ENCODE measurements at places on chromosomes 6 and 20.

DNA sequence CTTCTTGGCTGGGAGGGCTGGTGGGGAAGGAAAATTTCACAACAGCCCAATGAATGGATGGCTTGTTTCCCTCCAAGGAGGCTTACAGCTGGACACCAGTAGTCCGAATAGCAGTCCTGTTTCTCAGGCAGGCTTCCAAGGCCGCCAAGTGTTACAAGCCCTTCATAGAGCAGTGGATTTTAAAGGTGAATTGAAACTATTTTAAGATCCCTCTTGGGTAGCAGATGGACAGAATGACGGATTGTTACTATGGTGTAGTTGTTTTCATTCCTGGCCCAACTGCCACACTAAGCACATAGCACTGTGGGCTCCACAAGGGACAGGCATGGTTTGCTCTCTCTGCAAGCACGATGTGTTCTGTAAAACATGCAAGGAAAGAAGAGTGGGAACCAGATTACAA is 203.3 kb upstream of the TAB2 start:
- DNase-seq: no peak

DNA sequence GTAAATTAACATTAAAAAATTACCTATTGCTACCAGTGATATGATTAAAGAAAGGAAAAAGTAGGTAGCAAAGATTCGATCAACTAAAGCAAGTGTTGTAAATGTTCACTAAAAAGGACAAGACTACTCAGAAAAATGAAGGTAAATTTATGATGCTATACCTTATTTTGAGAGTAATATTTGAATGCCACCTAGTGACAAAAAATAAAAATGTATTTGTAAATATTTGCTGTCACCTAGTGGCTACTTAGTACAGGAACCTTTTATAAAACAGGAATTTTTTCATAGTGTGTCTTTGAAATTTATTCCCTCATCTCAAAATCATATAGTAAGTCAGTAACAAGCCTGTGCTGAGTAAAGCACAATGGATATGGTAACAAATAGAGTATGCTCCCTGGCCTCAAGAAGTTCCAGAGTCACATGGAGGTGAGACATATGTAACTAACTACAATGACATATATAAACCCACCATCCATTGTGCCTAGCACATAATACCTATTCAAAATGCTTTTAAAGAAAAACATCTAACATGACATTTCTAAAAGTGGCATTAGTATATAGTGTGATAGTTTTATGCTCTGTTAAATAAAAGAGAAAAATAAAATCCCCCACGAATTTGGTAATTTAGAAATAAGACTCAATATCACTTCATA is 193.1 kb upstream of the SIM1 start:
- DNase-seq: no peak

DNA sequence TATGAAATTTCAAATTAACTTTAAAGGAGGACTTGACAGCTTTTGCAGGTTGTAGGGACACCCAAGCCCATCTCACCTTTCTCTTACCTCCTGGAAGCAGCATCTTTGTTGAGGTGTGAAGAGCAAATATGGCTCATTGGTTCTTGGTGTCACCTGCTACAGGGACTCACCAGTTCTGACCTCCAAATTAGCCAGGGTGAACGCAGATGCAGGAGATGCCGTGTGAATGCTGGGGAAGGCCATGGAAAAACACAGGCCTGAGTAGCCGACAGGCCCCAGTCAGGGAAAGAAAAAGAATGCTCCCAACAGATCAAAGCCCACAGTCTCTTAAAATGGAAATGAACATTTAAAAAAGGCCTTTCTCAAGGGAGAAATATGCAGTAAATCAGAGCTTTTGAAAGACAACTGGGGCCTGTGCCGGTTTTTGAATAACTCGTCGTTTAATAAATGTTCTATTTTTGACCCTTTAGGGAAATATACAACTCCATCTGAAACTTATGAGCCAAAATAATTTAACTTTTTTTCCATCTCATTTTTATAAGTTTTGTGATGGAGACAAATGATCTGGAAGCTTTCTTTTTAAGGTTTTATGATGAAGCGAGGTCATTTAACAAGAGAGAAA is 167.5 kb downstream of the CD83 start:
- DNase-seq: no peak

GRCh38 chr6:75281653-75282052 is 2.9 kb downstream of the TMEM30A start:
- no peak for DNase-seq

DNA sequence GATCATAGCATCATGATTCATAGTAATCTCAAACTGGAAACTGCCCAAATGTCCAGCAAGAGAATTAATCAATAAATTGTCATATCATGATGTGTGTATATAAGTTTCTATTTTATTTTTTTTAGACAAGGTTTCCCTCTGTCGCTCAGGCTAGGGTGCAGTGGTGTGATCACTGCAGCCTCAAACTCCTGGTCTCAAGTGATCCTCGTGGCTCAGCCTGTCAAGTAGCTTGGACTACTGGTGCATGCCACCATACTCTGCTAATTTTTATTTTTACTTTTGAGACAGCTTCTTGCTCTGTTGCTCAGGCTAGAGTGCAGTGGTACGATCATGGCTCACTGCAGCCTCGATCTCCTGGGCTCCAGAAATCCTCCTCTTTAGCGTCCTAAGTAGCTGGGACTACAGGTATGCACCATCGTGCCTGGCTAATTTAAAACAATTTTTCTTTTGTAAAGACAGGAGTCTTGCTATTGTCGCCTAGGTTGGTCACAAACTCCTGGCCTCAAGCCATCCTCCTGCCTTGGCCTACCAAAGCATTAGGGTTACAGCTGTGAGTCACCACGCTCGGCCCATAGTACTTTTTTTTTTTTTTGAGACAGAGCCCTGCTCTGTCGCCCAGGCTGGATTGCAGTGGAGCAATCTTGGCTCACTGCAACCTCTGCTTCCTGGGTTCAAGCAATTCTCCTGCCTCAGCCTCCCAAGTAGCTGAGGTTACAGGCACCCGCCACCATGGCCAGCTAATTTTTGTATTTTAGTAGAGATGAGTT is 8.7 kb upstream of the ATRN start:
- no peak for DNase-seq

DNA sequence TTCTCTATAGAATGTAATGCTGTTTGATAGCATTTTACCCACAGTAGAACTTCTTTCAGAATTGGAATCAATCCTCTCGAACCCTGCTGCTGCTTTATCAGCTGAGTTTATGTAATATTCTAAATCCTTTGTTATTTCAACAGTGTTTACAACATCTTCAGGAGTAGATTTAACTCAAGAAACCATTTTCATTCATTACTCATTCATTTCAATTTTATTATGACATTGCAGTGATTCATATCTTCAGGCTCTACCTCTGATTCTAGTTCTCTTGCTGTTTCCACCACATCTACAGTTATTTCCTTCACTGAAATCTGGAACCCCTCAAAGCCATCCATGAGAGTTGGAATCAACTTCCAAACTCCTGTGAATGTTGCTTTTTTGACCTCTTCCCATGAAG is 93.7 kb downstream of the ZFAND3 start:
- no peak for DNase-seq

DNA sequence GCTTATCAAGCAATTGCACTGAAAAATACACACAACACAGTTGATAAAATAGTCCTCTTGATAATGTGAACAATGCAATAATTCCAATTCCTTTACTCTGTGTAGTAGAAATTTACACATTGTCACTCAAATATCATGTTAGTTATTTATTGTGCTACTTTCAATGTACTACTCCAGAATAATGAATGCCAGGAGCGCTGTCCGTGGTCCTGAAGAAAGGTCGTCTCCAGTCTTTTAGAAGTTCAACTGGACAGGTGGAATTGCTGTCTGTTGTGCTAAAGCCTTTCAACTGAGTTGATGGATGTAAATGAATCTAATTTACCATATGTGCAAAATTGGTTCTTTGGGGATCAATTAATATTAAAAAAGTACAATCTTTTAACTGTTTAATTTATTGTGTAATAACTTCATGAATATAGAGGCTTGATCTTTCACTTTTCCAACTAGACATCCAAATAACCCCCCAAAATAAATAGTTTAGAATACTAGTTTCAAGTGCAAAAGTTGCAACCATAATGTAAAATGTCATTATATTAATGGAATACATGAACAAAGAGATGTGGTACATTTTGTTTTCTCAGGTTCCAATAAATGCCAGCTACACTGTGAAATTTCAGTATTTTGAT is 3.2 kb downstream of the GRIK2 start:
- DNase-seq: no peak

- no peak for DNase-seq
Measured at GRCh38 chr6:18632670-18633410, 245.7 kb downstream of the RNF144B start.

- DNase-seq: no peak
Measured at GRCh38 chr20:475463-476357, 13.4 kb upstream of the TBC1D20 start.

Data from stimulated activated CD4-positive, alpha-beta T cell treated with anti-CD3 and anti-CD28 coated beads, TNF-alpha, amount 100 ng/mL, for 4 hours (primary cell).